Amygdala (tissue), 56 donors: ENCODE measurements at places on chromosomes 1 and 21.

DNA sequence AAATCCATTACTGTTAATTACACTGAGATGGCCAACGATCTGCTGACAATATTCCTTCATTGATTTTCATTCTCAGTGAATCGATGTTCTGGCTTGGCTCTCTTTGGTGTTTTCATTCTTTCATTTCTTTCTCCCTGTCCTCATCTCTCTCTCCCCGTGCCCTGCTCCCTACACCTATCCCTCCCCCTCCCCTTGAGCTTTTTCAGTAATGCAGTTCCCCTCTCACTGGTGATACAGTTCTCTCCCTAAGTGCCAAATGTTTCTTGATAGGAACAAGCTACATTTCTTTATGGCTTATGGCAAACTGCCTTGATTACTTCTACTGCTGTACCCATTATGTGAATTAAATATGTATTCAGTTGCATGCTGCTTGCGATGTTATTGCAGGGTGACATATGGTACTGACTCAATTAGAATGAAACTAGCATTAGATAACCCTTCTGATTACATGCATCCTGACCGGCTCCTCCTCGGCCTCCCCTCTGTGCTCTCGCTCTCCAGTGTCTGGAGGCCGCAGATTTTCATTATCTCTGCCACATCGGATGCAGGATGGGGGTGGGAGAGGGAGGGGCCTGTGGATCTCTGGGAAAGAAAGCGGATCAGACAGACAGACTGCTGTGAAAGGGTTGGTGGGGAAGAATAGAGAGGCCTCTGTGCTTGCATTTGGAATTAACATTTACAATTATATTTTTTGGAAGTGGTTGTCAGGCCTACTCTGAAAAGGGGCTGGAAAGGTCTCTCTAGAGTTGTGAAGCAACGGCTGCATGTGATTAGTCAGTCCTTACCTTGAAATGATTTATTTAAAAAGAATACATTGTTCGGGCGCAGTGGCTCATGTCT lies 130.9 kb downstream of the PBX1 start:
- DNase-seq, result no peak

DNA sequence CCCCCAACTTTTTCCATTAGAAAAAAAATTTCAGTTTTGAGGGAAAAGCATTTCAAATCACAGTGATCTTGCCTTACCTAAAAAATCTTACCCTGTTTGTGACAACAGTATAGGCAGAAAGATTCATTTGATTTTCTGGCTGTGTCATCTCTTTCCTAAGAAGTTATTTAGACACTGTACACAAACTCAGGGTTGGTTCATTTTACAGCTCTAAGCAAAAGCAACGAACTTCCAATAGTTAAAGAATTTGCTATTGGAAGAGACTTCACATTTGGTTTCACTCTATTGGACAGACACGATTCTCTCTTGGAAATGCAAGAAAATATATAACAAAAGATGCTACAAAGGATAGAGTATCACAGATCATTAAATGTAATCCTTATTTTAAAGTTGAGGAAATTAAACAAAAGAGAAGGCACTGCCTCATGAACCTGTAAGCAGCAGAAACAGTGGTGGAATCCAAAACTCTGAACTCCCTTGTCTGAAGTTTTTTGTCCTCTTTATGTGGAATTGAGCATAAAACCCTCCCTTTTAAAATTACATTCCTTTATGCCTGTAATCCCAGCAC lies 20.8 kb downstream of the EYA3 start:
- DNase-seq, result no peak

DNA sequence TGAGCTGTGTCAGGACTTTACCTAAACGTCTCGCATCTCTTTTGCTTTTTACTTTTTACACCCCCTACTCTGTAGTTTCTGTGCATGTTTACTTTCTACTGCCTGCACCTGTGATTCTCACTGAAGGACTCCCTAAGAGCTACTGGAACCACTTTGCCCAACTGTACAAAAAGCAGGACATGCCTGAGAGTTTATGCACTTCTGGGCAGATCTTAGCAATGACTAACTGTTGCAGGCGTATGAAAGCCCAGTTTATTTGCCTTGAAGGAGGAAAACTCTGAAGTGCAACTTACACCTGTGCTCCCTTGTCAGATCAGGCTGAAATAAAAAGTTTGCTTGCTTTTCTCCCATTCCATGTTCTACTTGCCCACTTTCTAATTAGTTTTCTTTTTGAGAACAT lies 467.0 kb upstream of the USP24 start:
- DNase-seq, result no peak

DNA sequence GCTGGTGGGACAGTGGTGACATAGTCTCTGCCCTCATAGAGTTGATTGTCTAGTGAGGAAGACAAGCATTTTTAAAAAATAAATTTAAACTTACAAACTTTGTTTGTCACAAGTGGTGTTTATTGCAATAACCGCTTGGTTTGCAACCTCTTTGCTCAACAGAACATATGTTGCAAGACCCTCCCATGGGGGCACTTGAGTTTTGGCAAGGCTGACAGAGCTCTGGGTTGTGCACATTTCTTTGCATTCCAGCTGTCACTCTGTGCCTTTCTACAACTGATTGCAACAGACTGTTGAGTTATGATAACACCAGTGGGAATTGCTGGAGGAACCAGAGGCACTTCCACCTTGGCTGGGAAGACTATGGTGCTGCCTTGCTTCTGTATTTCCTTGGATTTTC lies 58.4 kb downstream of the LAMC2 start:
- no peak for DNase-seq

GRCh38 chr1:76218888-76219287 lies 144.3 kb downstream of the ST6GALNAC3 start:
- DNase-seq, result no peak

DNA sequence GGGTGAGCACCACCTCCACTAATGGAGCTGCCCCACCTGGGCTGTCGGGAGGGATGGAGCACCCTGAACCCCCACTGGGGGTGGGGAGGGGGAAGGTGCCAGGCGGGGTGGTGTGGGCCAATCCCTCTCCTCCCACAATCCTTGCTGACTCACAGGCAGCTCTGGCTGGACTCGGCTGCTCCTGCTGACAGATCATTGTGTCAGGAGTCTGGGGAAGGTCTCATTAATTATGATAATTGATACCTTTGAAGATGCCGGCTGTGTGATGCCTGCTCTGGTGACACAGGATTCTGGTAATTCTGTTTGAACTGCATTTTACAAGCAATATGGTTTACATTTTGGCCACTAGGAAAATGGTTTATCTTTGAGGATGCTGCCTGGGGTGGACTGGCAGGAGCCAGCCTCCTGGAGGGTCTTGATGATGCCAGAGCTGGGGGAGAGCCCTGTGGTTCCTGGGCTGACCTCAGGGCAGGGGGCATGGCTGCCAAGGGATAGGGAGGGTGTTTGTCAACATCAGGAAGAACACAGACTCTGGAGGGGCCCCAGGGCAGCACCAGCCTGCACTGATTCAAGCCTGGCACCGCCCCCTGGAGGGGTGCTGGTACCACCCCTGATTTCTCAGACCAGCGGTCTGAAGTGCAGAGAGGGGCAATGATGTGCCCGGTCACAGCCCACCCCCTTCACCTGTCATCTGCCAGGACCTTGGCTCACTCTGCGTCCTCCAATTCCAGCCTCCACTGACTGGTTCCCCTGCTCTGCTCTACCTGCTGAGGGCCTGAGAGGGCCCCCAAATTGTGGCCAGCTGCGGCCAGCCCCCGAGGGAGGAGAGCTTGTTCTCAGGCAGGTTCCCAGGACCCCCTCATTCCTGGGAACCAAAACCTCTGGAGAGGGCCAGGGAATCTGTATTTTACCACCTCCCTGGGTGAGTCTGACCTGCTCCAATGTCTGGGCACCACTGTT lies 338.8 kb downstream of the MATN1 start:
- no peak for DNase-seq

DNA sequence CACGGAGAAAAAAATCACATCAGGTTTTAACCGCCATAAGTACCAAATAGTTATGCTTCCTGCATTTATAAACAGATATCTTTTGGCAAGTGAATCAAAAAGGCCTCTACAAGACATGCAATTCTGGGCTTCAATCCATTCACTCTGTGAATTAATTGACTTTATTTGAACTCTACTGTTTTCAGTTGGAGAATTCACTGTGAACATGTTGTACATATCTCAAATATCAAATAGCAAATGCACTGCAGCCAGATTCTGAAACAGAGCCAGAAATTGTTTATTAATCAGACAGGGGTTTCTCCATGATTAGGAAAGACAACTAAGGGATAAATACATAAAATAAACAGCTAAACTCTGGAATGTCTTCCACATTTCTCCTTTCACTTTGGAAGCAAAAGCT lies 445.4 kb upstream of the NFIA start:
- no peak for DNase-seq

- DNase-seq, result peak; percentile 25
Measured at GRCh38 chr1:61079898-61080336, 2.4 kb upstream of the NFIA start.

- DNase-seq, result no peak
Measured at GRCh38 chr1:170682169-170682568, 18.2 kb downstream of the PRRX1 start.

DNA sequence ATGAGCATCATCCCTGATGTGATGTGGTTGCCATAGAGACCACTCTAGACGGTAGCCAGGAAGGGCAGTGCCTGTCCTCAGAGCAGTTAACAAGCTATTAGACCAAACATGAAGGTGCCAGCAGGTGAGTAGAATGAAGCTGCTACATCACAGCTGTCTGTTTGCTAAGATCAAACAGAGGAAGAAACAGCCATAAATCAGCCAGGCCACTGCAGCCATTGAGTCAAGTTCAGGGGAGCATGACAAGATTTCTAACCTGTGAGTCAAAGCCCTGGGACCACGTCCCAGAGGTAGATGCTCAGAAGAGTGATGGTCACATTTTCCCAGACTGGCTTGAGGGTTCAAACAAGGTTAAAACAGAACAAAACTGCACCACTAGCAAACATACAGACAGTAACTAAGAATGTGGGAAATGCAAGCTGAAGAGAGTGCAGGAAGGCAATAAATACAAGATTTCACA lies 450.6 kb upstream of the DAB1 start:
- no peak for DNase-seq

GRCh38 chr21:15993951-15994350 lies 264.2 kb downstream of the USP25 start:
- DNase-seq, result no peak

DNA sequence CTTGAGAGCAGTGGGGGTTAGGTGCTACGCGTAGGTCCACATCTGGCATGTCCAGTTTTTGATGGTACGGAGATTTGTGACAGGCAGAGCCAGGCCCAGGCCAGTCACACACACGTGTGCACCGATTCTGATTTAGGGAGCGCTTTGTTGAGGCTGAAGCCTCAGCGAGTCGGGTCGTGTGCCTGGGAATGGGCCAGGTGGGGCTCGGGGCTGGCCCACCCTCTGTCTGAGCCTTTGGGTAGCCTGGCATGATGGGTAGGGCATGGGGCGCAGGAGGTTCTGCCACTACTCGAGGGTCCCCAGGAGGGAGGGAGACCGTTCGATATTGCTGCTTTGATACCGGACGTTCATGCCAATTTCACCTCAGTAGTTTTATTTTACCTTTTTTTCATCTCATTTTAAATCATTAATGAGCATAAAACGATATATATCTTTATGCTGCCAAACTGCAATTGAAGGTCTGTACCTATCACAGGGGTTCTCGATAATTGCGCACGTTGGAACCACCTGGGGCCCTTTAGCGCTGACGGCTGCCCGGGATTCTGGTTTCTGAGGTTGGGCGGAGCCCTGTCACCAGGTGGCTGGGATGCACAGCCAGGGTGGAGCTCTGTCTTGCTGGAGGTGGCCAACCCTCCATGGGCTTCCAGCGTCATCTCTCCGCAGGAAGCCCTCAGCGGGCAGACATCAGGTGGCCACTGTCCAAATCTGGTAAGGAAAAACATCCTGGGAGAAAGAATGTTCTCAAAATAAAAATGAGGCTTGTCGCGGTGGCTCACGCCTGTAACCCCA lies 71.9 kb downstream of the SCCPDH start:
- no peak for DNase-seq

DNA sequence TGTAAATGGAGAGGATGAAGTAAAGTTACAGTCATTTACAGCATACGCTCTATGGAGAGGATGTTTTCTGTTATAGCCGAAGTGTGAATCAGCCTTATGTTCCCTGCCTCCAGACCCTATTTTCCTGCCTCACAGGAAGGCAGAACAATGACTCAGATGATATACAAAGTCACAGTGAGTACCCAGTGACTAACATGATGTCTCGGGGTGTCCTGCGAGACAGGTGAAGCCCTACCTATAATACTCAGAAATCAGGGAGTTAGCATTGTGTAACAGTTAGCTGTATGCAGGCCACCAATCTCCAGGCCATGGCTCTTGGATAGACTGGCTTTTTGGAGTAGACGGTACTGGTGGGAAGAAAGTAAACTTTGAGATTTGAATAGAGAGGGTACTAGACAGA lies 55.6 kb upstream of the FBXO28 start:
- no peak for DNase-seq

- no peak for DNase-seq
Measured at GRCh38 chr1:228982637-228983036, 247.4 kb downstream of the RHOU start.

DNA sequence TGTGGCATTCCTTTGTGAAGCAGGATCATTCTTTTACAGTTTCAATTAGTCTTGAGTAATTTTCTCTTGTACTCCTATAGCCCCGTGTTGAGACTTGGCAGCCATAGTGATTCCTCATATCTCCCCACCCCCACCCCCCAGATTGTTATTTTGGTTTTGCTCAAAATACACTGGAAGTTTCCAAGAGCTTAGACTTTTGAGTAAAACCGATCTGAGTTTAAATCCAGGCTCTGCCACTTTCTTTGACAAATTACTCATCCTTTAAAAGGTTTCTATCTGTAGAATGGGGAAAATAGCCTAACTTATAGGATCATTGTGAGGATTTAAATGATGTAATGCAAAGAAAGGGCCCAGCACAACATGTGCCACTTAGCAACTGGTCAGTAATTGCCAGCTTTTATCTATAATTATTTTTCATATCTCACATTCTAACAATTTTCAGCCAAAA lies 53.1 kb upstream of the RC3H1 start:
- DNase-seq, result no peak

GRCh38 chr1:229238674-229239415 lies 32.1 kb upstream of the RAB4A start:
- DNase-seq, result peak; percentile 84

DNA sequence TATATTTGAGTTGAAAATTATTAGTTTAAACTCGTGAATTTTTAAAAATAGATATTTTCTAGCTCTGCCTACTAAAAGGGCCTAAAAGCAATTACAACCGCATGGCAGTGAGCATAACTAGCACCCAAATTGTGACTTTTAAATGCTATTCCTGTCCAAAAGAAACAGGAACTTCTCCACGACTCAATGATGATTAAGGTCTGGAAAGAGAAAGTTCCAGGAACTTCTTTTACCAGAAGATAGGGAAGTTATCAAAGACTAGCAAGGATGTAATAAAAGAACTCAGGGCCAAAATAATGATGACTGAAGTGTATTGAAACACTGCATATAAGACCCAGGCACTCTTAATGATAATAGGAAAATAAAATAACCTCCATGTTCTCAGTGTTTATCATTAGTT lies 313.0 kb downstream of the PLPP3 start:
- DNase-seq, result no peak

DNA sequence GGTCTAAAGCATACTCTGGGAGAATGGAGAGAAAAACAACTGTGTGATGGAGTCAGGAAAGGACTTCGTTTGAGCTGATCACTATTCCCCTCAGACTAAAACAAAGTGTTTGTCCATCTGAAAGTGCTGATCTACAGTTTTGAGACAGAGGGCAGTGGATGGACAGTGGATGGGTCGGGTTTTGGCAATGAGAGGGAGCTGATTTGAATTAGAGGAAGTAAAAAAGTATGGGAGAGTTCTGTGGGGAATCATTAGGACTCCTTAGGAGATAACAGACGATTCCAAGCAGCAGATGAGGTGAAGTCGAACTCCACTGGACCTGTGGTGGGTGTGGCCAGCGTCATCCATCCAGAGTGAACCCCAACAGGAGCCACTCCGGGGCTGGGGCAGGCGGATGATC lies 62.3 kb downstream of the PTGS2 start:
- no peak for DNase-seq
